HS-27A (cell line): ENCODE measurements at places on chromosomes 5 and 9.

DNA sequence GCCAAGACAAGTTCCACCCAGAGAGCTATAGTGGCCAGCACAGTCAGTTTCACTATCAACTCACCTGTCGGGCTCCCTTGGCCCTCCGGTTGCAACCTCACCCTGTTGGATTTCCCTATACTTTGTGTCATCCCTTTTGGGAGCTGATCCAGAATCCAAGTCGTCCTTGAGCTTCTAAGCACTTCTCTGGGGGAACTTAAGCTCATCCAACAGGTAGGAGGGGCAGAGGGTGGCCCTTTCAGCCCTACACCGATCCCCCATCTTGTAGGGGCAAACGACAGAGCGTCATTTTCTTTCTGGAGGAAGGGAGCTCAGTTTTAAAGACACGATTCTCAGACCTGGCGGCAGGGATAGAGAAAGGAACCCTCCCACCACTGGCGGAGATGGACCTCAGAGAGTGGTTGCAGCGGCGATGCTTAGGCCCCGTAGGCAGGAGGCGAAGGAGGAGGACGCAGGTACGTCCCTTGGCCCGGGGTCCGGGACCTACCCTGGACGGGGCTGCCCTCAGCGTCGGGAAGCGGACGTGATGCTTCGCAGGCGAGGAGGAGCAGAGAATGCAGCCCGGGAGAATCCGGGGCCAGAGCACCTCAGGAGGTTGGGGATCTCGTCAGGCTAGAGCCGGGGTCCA lies 519 bp downstream of the ZER1 start:
- no peak for DNase-seq

DNA sequence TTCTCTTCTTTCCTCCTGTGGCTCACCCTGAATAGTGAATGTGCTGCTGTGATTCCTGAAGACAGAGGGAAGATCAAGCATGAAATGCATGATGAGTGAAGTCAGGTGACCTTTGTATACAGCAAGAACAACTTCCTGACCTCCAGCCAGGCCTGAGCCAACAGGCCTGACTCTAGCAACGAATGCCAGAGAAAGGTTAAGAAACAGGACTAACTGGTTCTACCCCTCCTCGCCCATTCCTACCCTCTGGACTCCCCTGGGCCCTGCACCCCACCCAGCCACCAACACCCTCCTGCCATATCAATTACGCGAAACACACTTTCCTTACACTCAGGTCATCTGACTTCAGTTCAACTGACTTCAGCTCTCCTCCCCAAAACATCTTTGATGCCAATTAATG lies 4.9 kb downstream of the SUSD1 start:
- no peak for DNase-seq

GRCh38 chr5:79975422-79975821 lies 15.6 kb downstream of the MTX3 start:
- no peak for DNase-seq

DNA sequence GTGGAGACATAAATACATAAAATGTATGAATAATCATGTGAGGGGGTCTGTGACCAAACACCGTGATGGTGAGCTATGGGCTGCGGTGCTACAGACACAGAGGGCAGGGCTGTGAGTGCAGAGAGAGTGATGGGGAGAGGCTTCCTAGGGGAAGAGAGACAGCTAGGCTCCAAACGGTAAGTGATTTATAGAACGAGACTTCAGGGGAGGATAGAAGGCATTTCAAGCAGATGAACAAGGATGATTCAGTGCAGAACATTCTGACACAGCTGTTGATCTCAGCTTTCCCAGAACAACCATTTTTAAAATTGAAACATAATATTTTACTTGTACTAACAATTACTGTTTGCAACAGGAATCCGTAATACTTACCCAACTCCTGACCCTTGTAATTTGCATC lies 100.7 kb downstream of the GAS1 start:
- DNase-seq = no peak

DNA sequence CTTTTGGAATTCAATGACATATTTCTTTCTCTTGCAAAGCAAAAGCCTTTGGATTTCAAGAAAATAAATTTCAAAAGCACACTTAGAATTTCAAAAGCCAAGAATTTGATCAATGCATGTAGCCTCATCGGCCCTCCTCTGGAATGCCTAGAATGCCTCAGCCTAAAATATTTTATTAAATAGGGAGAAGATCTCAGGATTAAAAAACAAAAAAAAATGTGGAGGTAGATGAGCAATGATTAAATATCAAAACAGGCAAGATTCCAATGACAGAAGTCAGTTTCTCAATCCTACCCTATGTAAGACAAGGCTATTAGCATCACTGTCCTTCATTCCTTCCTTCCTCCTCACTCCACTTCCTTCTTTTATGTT lies 169.0 kb downstream of the CDH6 start:
- no peak for DNase-seq

- no peak for DNase-seq
Observed at GRCh38 chr9:131516100-131516499, 13.4 kb downstream of the POMT1 start.

- DNase-seq = no peak
Observed at GRCh38 chr5:6754766-6755165, 41.5 kb downstream of the TENT4A start.

DNA sequence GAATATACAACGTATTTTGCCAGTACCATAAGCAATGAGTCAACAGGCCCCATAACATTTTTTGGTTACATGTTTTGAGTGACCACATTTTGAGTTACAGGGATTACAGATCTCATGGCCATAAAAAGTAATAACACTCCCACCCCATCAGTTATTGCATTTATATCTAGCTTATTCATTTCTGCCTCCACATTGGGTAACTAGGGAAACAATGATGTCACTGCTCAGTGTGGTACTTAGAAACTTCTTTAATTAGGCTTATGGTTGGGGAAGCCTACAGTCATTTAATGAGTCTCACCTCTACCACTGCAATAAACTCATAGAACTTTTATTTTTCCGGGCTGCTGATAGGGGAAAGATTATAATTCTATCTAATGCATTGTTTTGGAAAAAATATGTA lies 39.9 kb upstream of the SMIM15 start:
- DNase-seq = no peak

GRCh38 chr9:13956107-13956506 lies 357.8 kb downstream of the NFIB start:
- DNase-seq = no peak

- DNase-seq = no peak
Observed at GRCh38 chr5:9533096-9533495, 12.8 kb downstream of the SEMA5A start.

GRCh38 chr9:127567730-127568617 lies 44.1 kb upstream of the STXBP1 start:
- DNase-seq = no peak

DNA sequence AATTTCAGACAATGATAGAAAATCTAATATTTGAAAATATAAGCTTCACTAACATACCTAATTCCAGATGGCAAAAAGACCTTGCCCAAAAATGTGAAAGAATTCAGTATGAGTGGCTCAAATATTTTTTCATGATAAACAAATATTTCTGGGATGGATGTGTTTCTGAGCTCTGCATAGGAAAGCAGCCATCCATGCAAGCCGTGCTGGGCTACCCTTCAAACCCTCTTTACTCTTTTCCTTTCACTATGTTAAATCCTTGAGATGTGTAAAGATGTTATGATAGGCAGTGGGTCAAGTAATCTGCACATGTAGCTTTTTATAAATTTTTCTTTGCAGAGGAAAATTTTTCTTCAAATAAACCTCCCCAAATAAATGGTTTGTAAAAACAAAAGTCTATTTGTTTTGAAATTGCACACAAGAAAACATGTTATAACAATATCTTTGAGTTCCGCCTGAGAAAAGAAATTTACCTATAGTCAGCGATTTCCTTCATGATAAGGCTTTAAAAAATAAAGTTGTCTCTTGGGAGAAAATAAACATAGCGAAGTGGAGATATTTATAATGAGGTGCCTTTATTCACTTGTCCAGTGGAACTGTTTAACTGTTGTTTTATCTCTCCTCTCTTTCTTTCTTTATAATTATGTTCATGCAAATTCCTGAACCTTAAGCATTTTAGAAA lies 154.3 kb upstream of the PITX1 start:
- DNase-seq = no peak

DNA sequence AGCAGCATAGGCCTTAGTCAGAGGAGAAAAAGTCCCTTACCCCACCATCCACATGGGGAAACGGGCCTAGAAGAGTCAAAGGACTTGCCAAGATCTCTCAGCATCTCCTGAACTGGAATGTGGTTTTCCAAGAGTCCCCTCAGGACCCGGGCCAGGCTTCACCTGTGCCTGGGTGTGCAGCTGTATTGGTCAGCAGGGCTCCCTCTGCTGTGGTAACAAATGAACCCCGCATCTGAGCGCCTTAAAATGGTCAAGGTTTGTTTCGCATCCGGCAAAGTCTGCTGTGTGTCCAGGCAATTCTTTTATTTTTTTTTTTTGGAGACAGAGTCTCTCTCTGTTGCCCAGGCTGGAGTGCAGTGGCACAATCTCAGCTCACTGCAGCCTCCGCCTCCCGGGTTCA lies 168.0 kb upstream of the IER5L start:
- DNase-seq = no peak

- DNase-seq = no peak
Observed at GRCh38 chr9:21668516-21668915, 133.9 kb upstream of the MTAP start.

GRCh38 chr5:124922255-124922975 lies 176.0 kb upstream of the ZNF608 start:
- DNase-seq = no peak

DNA sequence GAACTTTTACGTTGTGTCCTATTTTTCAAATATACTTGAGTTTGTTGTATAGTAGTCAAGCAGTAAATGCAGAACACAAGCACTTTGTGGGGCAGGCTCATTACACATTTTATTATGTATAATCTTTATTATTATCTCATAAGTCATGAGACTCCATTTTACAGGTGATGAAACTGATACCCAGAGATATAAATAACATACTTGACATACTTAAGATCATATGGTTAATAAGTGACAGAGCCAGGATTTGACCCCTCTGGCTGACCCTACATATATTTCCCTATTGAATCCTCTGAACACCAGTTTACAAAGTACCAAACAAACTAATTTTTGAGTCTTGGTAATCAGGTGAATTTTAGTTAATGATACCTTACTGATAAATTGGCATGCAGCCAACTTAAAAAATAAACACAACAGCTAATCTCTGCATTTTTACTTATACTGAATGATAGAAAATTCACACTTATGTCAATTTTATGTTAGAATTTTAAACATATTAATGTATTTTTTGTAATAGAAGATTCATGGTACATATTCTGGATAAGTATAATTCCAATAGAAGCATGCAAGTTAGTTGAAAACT lies 305.0 kb upstream of the MEF2C start:
- DNase-seq = no peak

DNA sequence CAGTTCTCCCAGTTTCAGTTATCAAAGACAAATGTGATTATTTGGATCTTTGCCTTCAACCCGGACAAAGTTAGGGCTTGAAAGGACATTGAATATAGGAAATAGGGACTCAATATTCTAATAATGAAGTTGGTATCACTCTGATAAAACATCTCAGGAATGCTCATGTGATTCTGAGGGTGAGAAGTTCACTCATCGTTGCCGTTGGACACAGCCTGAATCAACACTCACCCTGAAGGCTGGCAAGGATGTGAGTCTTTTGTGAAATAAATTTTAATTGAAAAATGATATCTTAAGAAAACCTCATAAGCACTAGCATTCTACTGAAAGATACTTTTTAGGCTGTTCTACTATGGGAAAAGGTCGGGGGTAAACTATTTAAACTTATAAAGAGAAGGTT lies 44.8 kb upstream of the C9orf72 start:
- no peak for DNase-seq

DNA sequence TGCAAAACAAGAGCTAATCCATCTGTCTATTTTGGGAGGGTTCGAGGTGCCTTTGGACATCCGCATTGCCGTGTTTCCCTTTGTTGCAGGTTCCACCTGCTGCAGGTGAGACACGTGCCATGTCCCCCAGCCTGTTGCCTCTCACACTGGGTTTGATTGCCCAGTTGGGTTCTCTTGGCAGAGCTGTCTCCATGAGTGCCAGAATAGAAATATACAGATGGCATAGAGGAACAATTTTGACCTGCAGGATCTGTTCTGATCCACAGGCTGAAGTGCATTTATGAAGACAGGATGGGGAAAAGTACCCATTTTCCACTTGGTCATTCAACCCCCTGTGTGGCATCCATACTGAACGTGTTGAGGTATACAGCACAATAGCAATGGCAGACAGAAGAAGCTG lies 178.1 kb downstream of the SGCD start:
- DNase-seq = no peak

DNA sequence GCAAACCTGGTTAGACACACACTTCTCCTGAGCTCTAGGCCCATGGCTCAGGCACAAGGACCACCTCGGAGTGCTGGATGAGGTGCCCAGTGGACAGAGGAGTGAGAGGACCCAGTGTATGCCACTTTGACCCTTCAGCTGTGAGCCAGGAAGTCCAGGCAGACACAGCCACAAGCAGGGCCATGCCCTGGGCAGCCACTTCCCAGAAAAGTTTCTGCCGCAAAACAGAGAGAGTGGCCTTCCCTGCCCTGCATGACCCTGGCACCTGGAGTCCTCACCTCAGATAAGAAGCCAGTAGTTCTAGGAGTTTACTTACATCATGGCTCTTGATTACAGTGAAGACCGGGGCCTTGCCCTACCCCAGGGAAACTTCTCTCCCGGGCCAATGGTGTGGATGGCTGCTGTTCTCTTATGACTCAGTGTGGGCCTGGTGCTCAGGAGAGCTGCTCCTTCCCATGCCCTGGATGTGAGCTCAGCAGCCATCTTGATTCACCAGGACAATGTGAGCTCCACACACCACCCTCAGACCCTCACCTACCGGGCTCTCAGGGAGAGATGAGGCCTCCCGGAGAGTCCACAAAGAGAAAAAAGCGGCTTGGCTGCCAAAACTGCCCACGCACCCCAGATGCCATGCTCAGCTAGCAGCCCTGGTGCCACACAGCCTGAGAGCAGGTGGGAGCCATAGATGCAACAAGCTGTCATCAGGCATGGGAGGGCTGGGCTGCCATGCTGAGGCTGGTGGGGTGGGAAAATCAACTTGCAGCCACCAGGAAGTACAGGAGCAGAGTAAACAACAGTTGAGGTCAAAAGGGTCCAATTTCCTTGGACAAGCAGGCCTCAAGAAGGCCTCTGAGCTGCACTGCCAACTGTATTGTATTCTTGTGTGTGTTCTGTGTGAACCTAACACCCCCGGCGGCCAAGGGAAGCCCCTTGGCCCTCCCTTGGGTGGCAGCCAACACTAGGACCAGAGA lies 11.7 kb upstream of the IRF1 start:
- DNase-seq = no peak

DNA sequence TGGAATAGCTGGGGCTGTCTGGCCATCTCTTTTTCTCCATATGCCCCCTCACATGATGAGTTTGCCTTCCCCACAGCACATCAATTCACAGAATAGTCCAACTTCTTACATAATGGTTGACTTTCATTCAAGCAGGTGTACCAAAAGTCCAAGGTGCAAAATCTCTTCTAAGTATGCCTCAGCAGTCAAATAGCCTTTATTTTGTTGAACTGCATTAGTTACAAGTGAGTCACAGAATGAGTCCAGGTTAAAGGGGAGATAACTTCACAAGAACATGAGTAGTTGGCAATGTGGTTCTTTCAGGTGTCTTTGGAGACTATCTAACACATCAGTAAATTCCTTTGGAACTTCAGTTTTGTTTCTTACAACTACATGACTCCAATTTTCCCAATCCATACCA lies 672.5 kb downstream of the PRELID2 start:
- no peak for DNase-seq
